ENCODE measurements at places on chromosomes 13 and 19.

DNA sequence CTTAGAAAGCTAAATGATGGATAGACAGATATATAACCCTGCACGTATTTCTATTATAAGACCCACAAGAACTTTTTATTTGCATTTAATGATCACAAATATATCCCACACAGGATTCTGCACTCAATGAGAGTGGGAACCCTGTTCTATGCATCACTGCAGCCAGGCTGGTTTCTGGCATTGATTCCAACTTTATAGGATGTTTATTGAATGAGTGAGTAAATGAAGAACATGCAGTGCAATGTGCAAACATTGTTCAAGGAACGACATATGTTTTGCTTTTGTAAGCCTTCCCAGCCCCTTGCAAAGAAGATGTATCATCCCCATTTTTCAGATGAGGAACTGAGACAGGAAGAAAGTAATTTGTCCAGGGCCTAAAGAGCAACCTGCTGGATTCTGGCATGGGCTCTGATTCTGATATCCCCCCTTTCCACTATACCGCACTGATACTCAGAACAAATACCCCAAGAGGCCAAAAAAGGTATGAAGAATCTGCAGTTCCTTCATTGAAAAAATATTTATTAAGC is 246.3 kb downstream of the LACC1 start:
- no peak for DNase-seq

- DNase-seq, result no peak
Measured at GRCh38 chr19:1307320-1307719, 21.6 kb downstream of the EFNA2 start.

DNA sequence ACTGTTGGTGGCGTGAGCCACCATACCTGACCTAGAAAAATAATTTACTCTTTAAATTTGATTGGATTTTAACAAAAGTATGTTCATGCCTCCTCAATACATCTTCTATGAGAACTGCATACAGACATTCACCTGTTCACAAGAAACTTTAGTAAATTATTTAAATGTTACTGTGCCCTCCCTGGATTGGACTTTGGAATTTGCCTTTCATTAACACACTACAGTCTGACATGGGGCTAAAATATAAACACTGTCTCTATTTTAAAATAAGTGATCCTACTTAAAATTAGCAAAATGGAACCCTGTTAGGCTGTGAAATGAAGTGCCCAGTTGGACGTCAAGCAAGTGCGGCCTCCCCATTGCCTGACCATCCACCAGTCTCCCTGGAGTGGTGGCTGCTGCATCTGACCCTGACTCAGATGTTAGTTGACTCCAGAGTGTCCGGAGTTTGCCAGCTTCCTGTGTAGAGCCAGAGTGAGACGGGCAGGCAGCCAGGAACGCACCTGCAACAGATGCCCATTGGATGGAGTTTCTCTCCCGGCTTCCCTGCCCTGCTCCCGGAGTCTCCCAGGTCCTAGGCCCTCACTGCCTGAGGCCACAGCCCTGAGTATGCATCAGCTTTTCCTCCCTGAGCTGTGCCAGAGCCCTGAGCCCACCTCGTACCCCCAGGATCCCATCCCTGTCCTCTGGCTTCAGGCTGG is 45.9 kb upstream of the ATP11A start:
- DNase-seq, result no peak

GRCh38 chr19:8221161-8221560 is 12.0 kb downstream of the CERS4 start:
- no peak for DNase-seq

Measured in HS-27A (cell line).